Muscle of leg (tissue), 16 donors: ENCODE measurements at places on chromosomes 1 and 21.

DNA sequence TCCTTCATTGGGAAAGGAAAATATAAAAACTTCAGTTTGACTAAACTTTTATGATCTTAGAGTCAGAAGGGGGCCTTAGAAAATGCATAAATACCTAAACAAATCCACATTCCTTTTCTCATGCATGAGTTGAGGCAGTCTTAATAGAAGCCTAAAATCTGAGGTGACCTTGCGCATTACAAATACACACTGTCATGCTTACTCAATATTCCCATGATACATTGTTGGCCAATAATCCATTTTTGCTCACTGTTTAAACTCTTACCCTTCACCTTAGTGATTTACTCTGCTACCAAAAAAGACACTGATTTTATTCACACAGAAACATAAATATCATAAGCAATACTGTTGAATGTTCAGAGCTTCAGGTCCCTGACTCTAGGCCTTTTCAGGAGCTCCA, 19.1 kb upstream of the TMCO1 start:
- DNase-seq, result no peak

- no peak for DNase-seq
Observed at GRCh38 chr21:44529503-44530125, 10.4 kb downstream of the KRTAP10-1 start.

DNA sequence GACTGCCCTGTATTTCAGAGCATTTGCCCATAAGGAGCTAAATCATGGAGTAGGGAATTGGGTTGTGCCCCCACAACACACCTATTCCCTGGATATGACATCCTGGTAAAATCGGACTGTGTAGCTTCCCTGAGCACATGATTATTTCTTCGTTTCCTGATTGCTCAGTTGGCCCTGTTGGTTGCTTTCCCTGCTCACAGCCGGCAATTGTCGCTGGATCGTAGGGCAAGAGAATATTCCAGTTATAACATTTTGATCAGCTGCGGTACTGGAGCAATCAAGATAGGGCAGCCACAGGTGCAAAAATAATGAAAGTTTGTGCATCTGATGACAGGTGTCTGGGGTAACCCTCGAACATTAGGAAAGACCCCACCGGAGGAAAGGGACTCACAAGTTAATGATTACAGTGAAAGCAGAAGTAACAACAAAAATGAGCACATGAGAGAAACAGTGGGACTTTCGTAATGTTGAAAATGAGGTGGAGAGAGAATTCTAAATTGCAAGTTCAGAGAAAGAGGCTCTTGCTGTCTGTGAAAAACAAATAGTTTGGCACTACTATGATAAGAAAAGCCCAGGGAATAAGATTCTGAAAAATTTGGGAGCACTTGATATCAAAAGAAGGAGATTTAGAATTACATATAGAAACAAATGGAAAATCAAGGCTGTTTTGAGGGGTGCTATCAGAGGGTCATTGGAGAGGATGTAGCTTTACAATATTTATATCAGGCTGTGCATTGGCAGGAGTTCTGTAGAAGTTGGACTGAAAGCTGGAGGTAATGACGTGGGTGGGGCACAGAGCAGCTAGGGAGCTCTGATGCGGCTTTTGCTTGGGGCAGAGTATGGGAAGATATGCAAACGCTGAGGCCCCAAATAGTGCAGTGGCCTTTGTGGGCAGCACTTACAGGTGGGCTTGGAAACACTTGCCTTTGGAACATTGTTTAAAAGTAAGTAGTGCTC, at the start of gene MAB21L3:
MAB21L3 (plus strand) TSS at position 833 of the 957 bp plus-strand sequence. CDS start 1,217 bp downstream, outside the sequence.
- DNase-seq, result no peak

GRCh38 chr1:231315887-231316286, 21.8 kb downstream of the EXOC8 start:
- DNase-seq, result no peak

DNA sequence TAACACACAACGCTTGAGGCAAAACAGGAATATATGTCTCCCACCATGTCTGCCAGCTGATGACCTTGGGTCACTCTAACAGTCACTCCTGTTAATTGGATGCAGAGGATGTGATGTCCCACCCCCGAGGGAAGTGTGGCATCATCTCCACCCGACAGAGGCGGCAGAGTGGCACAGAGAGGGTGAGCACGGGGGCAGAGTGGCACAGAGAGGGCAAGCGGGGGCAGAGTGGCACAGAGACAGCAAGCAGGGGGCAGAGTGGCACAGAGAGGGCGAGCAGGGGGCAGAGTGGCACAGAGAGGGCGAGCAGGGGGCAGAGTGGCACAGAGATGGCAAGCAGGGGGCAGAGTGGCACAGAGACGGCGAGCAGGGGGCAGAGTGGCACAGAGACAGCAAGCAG, 44.3 kb downstream of the DISP3 start:
- DNase-seq, result no peak

DNA sequence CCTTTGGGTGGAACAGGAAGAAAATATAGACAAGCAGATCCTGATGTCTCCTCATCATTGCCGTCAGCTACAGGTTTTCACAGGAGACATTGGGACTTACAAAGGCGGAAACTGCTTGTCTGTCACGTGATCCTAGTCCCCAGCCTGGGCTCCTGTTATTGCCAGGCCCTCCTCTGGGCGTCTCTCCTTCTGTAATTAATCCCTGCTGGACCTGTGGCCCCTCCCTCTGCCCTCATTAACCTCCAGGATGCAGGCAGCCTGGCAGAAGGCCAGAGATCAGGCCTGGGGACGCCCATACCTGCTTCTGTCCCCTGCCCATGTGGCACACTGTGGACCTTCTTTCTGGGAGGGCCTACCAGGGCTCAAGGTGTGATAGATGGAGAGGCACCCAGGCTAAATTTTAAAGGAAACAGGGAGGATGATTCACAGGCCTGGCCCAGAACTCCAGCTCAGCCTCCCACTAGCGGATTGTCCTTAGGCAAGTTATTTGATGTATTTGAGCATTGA, 2.4 kb downstream of the S100A5 start:
- no peak for DNase-seq

DNA sequence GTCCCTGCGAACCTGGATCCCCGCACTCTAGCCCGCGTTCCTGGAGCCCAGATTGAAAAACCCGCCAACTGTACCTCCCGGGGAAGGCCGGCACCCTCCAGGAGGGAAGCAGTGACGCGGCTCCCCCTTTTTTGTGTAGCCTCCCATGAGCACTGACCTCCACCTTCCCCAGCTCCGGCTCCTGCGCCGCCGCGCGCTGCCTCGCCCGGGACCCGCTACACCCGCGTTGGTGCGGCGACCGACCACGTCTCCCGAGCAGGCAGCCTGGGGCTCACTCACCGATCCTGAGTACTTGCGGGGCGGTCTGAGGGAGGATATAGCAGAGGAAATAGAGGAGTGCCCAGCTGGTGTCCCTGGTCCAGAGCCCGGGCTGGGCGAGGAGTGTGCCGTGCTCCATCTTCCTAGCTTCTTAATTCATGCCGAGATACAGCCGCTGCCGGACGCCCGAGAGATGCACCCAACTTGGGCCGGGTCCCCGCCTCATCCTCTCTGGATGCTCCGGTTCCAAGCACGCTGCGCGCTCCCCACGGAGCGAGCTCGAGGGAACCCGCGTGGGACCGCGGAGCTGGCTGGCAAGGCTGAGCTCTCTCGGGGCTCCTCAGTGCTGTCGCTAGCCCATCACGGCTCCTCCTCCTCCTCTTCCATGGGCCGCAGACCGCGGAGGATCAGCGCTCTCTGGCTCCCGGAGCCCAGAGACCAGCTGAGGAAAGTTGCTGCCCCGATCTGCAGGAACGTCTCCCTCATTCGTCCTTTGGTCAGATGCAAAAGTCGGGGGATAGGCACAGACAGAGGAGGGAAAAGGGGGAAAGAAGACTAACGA, 482 bp downstream of the GRIK1 start:
- peak; percentile 14 for DNase-seq

- no peak for DNase-seq
Observed at GRCh38 chr1:104406728-104407127, 657.0 kb downstream of the AMY1C start.

- no peak for DNase-seq
Observed at GRCh38 chr1:31230378-31230777, 9.3 kb downstream of the NKAIN1 start.

DNA sequence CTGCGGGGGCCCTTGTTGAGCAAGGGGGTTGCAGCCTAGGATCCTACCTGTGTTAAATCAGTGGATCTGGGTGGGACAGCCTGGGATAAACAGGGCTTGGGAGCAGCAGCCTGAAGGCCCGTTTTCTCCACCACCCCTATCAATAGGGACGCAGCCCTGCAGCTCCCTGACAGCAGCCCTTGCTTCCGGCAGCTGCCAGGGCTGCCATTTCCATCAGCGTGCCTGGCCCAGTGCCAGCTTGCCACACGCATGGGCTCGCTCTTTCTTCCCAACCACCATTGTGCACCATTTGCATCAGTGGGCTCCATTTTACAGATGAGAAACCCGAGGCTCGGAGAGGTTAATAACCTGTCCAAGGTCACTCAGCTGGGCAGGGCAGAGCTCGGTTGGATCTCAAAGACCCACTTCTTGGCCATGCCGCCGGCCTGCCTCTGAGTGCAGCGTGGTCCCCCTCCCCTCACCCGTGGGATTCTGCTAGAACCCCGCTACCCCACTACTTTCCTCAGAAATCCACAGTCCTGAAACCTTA, 3.8 kb downstream of the WNT4 start:
- DNase-seq, result no peak

DNA sequence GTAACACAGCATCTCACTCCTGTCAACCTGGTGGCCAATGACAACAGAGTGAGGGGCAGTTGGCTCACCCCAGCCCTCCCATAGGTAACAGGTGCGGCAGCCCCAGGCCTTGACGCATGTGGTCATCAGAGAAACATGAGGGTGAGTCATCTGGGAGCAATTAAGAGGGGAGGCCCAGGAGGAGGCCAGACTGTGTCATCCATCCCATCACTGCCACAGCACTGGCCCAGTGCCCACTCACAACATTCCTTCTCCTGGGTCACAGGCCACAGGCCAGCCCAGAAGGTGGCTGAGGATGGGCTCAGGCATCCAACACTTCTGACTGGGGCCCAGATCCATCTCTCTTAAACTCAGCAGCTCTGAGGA, 17.1 kb downstream of the TEX35 start:
- DNase-seq, result peak; percentile 49

GRCh38 chr1:24373710-24374109, 39.9 kb downstream of the STPG1 start:
- DNase-seq, result no peak

DNA sequence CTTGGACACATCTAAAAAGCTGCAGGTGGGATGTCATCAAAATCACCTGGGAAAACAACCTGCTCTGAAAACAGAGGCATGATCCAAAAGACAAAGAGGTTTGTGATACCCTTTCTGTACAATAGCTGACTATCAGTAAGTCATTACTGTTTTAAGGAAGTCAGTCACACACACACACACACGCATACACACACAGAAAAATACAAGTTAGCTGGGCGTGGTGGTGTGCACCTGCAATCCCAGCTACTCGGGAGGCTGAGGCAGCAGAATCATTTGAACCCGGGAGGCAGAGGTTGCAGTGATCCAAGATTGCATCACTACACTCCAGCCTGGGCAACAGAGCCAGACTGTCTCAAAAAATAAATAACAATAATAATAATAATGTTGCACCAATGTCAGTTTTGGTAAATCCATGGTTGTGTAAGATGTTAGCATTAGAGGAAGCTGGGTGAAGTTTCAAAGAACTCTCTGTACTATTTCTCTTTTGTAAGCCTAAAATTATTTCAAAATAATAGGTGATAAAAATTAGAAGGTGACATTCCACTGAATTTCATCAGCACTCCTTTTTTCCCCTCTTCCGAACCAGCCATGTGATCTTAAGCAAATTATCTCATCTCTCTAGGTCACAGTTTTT, 9.9 kb upstream of the HLCS start:
- DNase-seq, result no peak

- no peak for DNase-seq
Observed at GRCh38 chr1:100835866-100836842, 58.5 kb downstream of the EXTL2 start.

DNA sequence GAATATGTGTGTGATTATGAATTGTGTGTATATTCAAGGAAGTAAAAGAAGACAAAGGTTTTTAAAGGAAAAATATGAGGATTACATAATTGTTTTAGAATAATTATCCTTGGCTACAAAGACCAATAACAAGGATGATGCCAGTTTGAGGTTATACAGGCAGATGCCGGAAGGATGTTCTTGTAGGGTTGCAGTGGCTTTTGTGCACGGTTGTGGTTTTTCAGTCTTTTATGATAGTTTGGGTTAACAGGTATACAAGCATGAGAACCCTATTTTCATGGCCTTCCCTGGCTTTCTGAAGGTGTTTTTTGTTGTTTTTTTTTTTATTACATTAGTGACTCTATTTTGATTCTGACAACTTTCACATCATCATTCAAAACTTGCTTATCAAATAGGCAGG, 4.9 kb downstream of the CR2 start:
- DNase-seq, result no peak

DNA sequence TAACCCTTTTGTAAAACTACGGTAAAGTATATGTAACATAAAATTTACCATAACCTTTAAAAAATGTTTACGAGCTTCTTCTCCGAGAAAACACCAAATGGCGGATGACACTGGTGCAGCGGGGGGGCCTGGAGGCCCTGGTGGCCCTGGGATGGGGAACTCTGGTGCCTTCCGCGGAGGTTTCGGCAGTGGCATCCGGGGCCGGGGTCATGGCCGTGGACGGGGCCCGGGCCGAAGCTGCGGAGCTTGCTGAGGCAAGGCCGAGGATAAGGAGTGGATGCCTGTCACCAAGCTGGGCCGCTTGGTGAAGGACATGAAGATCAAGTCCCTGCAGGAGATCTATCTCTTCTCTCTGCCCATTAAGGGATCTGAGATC, 7.5 kb downstream of the MFSD2A start:
- DNase-seq, result no peak

- DNase-seq, result peak; percentile 56
Observed at GRCh38 chr1:22976461-22977243, 4.0 kb upstream of the LACTBL1 start.

- DNase-seq, result peak; percentile 51
Observed at GRCh38 chr1:66351913-66352312, 182.0 kb upstream of the SGIP1 start.

- DNase-seq, result no peak
Observed at GRCh38 chr1:220001095-220001501, 45.2 kb downstream of the EPRS1 start.

DNA sequence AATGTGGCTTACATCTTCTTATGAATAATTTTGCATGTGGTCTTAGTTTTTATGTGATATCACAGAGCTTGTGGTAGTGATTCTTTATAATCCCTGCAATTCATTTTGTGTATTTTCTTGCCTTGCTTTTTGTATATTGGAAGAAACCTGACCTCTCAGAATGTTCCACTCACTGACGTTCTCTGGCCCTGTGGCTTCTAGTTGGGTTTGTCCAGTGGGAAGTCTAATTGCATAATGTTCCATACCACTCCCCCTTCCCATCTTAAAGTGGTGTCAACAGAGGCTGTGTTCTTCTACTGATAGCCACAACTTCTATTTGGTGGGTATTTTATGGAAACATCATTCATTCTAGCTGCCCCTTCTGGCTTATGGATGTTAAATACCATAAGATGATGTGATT, 225.3 kb downstream of the BACH1 start:
- no peak for DNase-seq

GRCh38 chr1:67777016-67777415, 56.3 kb downstream of the GNG12 start:
- DNase-seq, result peak; percentile 89

DNA sequence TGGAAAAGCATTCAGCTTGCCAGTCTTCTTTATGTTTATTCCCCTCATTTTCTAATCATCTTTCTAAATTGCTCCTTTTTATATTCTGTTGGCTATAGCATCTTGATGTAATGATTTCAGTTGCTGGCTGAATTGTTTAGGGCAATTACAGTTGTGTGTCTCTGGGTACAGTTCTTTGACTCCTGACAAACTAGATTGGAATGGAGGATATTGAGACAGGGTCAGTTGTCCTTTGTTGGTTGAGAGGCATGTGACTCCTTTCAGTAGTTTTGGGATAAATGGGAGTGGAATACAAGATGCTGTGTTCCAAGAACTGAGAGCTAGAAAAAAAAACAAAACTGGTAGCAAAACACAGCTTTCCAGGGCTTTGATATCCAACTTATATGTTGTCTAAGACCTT, 1.5 kb downstream of the CENPF start:
- no peak for DNase-seq
